ENCODE measurements at places on chromosomes 6 and 20. TPM values are rescaled to one million over a fixed set of nuclear protein-coding genes. Genes with fewer than 3 reads are reported as not detected.

The CITED2 gene
- total RNA-seq: 185 TPM

The MARCKS gene
- 0.63 TPM for total RNA-seq

- no peak for DNase-seq
Observed at GRCh38 chr6:5159162-5159561, 74.0 kb downstream of the PPP1R3G start.

DNA sequence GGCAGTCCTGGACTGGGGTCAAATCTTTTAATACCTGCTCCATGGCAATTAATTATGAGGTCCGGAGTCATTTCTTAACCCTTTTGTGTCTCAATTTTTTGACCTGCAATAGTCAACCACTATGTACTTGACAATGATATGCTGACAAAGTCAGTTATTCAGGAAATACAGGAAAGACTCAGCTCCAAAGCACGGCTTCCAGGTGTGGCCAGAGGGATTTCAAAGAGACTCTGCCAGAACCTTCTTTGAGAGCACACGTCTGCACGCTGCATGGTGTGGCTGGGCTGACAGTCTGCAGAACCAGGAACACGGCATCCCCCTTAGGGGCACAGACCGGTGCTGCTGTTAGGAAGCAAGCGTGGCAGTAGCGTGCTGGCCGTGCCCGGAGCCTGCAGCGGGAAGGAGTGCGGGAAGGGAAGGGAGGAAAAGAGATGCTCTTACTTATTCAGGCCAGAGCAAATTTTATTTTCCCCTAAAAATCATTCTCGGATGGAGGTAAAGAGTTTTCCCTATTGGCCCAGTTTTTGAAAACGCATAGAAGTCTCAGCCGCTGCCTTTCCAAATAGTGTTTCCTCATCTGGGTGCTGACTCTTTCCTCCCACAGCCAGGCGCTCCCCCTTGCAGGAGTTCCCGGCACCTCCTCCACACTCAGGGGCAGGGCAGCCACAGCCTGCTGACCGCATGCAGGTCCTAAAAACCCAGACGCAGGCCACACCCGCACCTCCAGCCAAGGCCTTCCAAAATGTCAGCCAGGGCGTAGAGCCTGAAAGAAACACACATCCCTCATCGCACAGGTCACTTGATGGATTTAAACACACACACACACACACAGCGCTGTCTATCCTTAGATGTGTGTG lies 187.4 kb upstream of the SNX9 start:
- no peak for DNase-seq

DNA sequence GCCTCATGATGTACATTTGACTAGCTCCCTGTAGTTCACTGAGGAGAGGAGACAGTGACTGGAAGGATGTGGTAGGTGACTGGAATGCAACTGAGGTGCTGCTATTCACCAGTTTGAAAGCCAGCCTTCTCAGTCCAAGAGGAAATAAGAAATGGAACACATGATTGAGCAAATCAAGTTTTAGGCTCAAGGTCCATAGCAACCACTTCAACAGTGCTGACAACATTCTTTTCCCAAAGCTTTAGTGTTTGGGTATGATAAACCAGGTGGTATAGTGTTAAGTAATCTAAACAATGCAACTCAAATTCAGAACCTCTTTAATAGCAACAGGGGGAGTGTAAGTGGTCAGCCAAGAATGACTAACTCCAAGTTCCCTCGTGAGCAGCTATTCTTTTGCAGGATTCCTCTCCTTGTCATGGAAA lies 9.2 kb downstream of the ZHX3 start:
- DNase-seq: no peak

DNA sequence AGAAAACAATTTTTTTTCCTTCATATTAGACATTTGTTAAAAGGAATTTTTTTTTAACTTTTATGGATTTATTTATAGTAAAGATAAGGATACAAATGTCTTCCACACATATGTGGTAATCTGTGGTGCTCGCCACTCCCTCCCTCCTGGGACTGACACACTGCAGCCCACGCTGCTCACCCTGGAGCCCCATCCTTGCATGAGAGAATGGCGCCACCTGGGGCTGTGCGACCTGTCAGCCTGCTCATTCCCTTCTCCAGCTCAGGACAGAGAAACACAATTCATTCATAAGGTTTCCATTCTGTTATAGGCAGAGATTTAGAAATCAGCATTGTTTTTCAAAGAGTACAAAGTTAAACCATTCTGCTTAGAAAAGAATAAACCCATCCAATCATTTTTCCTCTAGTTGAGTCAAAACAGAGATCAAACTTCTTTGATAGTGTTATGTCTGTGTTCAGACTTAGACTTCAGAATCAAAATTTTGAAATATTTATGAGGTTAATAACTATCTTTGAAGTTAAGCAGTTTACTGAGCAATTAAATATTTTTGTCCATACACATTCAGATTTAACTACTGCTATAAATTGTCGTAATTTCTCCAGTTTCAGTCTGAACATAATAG lies 42.8 kb upstream of the DYNLRB1 start:
- DNase-seq: peak; percentile 35

DNA sequence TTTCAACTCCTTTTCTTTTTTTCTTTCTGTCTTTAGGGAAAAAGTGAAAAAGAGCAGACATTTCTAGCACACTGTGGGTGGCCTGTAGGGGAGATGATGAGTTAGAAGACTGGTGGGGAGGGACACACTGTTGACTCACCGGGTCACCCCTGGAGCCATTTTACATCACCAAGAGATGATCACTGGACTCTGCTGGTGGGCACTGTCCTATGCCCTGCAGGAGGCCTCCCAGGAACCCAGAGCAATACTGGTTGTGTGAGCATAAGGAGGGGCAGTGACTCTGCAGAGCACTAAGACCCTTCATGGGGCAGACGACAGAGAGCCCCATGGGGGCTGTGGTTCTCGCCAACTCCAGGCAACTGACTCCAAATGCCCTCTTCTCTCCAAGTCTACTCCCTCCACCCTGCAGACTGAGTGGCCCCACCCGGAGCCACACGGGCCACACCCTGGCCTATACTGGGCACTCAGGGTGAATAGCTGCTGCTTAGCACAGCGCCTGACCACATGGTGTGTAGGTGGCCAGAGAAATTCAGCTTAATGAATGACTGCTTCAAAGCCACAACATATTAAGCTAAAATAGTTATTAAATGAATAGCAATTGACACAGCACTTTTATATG lies 177.5 kb downstream of the CDC5L start:
- DNase-seq: no peak

GRCh38 chr6:123016431-123017103 lies 20.5 kb downstream of the CLVS2 start:
- no peak for DNase-seq

GRCh38 chr6:30100585-30101443 lies 12.1 kb downstream of the TRIM31 start:
- no peak for DNase-seq

The B3GAT2 gene
- not detected for total RNA-seq

DNA sequence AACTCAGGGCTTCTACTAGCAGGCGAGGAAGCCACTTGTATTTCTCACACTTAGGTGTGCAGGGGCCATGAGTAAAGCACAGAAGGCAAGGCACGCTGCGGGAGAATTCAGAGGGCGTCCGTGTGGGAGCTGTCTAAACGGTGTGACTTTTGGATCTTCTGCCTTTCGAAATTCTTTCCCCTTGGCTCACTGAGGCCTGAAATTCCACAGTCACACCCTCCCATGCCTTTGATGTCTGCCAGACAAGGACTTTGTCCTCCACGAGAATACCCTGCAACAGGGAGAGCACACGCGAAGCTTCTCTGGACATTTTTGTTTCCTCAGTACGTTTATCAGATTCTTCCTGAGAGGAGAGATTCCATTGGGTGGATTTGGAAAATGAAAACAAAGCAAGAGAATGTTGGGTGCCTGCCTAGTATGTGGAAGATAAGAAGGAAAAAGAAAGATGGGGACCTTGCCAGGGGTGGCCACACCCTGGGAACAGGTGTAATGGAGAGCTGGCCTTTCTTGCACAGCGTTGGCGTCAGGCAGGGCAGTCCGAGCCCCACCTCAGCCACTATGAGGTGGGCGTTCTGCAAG lies 235.7 kb downstream of the MYLK4 start:
- DNase-seq: no peak

DNA sequence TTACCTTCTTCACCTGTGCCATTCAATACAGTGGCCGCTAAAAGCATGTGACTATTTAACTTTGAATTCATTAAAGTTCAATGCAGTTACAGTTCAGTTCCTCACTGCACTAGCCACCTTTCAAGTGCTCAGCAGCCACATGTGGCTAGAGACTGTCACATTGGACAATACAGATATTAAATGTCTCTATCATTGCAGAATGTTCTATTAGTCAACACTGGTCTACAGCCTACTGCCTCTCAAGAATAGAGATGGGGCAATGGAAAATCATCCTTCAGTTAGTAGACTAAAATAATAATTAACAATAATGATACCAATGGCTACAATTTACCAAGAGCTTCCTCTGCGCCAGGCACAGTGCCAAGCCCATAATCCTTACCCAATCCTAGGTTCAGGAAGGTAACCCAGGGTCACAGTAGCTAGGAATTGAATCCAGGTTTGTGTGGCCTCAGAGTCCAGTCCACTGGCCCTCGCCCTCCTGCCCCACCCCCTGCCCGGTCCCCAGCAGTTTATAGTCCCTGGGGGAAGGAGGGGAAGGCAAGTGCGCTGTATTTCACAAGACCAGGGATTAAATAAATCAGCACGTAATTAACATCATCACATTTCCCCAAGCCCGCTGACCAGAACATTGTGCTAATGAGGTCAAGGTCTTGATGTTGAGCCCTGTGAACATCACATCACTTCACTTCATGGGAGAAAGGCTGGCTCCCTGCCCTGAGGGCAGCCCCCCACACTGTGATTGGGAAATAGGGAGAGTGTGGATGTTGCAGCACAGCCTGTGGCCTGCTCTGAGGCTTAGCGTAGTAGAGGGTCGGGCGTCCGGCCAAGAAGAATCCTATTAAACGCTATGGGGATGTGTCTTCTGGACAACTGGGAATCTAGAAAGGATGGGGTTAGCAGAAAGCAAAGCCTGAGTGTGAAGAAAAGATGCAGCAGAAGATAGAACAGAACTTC lies 147.2 kb downstream of the VEGFA start:
- no peak for DNase-seq

GRCh38 chr6:140956571-140957369 lies 1176.0 kb upstream of the GJE1 start:
- DNase-seq: no peak

- no peak for DNase-seq
Observed at GRCh38 chr6:10205892-10206291, 209.0 kb downstream of the TFAP2A start.

DNA sequence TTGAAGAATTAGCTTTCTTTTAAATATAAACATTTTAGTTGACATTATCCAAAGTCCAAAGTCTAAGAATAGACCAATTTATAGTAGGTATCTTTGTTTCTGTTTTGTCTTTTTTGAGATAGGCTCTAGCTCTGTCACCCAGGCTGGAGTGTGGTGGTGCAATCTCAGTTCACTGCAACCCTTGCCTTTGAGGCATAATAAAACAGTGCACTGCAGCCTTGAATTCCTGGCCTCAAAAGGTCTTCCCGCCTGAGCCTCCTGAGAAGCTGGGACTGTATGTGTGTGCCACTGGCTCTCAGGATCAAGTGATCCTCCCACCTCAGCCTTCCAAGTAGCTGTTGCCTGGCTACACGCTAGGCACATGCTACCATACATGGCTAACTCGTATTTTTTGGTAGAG lies 135.4 kb downstream of the REV3L start:
- DNase-seq: no peak

GRCh38 chr6:15400572-15401004 lies 154.7 kb downstream of the JARID2 start:
- no peak for DNase-seq

DNA sequence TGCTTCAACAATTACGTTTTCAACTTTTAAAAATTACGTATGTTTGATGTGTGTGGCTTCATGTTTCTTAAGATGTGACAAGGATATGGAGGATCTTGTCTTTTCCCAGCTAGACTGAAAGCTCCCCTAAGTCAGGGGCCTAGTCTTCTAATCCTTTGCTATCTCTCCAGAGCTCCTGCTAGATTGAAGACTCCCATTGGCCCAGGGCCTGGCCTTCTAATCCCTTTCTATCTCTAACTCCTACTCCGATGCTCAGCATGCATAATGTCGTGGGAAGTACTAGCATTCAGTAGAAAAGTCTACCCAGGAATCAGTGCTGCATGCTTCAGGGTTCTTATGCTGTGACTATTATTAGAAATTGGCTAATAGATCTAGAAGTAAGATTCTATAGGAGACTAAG lies 144.8 kb upstream of the SUPT3H start:
- DNase-seq: no peak

DNA sequence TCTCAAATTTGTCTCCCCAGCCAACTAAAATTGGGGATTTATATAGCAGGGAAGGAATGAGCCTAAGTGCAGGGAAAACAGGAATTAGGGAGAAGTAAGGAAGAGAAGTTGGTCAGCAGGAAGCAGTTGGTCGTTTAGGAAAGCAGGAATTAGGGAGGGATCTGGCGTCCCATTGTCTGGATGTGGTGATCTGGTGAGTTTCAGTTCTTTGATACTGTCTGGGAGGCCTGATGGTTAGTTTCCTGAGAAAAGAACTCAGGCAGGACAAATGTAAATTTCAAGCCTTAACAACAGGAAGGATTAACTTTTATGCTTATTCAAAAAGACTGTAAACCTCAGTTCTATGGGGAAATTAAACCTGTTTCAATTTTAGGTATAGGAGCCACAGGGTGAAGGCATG lies 116.2 kb upstream of the PRL start:
- DNase-seq: no peak

- no peak for DNase-seq
Observed at GRCh38 chr6:145891565-145891964, 72.6 kb downstream of the SHPRH start.

The PRDM1 gene
- total RNA-seq: 83.4 TPM

The DDX43 gene
- total RNA-seq: 2.5 TPM

The FAM184A gene
- total RNA-seq: 3.3 TPM

Data from CD4-positive, alpha-beta T cell (primary cell).